Eye (tissue), 1 donor: ENCODE measurements at places on chromosomes 6 and 20.

GRCh38 chr6:33960345-33961313 lies 156.8 kb upstream of the MLN start:
- no peak for DNase-seq

- DNase-seq: no peak
Observed at GRCh38 chr6:34866509-34866908, 21.3 kb downstream of the TAF11 start.

- no peak for DNase-seq
Observed at GRCh38 chr6:141467881-141468280, 664.8 kb upstream of the GJE1 start.

DNA sequence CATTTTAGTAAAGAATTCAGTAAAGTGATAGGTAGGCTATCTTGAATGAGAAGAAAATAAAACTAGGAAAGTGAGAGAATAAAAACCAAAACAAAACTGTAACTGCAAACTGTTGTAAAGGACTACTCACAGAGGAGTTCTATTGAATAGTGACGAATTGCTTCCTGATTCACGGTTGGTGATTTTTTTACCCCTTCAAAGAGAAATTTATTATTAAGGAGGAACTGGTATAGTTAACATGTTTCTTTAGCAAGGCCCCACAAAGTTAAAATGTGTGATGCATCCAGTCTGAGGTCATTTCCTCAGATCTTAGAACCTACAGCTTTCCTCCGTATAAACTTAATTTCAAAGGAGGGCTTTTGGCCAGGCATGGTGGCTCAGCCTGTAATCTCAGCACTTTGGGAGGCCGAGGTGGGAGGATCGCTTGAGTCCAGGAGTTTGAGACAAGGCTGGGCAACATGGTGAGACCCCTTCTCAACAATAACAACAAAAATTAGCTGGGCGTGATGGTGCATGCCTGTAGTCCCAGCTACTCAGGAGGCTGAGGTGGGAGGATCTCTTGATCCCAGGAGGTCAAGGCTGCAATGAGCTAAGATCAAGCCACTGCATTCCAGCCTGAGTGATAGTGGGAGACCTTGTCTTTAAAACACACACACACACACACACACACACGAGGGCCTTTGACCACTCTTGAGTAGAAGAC lies 8.3 kb downstream of the PRDM1 start:
- no peak for DNase-seq

DNA sequence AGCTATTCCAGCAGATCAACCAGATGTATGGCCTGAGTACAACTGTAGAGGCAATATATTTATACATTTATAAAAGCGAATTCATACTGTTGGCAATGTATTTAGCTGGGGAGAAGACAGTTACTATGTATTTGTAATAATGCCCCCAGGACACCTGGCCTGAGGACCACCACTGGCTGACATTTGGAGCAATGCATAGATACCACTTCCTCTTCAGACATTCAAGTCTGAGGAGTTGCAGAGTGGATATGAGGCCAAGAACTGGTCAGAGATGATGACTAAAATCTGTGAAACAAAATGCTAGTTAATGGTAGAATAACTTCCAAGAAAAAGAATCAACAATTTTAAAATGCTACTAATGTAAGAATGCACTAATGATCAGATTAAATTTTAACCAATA lies 462.3 kb downstream of the CDC5L start:
- no peak for DNase-seq

DNA sequence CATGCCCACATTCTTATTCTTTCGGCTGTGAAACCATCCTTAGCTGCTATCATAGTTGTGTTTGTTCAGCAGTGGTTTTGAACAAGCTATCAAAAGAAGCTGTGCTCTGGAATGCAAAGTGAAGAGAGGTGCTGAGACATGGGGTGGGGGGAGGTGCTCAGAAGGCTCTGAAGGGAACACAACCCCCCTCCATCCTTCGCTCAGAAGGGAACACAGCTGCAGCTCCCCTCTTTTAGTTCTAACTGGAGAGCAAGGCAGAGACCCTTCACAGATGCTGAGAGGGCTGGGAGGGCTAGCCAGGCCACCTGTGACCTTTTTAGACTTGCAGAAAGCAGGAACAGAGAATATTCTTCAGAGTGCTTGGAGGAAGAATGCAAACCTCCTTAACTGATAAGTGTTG lies 17.6 kb upstream of the SSTR4 start:
- no peak for DNase-seq

GRCh38 chr20:55097621-55098020 lies 622.2 kb downstream of the DOK5 start:
- no peak for DNase-seq

- peak; percentile 81 for DNase-seq
Observed at GRCh38 chr6:135183532-135184440, 2.7 kb downstream of the MYB start.

DNA sequence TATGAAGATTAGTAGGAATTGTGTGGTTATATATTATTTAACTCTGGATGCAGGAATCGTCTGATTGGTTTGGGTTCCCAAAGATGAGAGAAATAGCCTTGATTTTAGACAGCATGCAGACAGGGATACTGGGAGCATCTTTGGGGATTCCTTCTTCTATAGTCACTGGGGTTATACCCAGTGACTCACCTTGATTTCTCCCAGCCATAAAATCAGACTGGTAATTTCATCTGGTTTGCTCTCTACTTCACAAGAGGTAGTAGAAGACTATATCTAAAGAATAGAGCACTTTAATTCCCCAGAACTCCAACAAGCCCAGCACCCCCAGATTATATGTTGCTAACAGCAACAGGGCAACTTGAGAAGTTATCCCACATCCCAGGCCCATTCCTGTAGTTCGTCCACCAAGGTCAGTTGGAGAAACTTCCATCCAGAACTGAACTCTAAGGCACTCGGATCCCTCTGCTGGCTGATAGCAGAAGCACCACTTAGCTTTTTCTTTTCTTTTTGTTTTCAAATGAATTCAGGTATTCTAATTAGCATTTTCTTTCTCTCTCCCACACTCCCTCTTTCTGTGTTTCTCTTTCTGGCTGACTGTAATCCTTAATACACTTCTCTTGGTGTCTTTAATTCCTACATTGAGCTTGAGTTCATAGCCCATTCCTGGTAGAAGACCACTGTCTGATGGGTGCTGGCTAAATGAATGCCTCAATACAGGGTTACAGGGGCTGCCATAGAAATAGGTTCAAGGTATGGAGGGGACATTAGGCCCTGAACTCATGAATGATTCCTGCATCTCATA lies 20.4 kb upstream of the EFHC1 start:
- DNase-seq: peak; percentile 65

DNA sequence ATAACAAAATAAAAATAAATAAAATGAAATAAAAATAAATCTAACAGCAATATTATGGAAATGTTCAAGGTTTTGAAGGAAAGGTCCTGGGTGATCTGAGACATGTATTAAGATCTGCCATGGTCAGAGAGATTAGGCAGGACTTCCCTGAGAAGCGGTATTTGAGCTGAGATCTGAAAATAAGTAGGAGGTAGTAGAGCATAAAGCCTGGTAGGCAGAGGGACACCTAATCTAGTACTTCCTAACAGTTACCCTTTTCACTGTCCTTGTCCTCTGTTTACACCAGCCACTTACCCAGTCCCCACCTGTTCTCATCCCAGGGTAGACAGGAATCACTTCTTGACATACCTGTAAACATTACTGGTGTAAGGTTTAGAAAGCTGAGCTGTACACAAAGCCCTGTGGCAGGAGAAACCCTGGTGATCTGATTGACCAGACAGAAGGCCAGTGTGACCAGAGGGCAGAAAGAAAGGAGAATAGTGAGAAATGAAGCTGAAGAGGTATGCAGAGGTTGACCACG lies 8.3 kb upstream of the ZNF318 start:
- no peak for DNase-seq

DNA sequence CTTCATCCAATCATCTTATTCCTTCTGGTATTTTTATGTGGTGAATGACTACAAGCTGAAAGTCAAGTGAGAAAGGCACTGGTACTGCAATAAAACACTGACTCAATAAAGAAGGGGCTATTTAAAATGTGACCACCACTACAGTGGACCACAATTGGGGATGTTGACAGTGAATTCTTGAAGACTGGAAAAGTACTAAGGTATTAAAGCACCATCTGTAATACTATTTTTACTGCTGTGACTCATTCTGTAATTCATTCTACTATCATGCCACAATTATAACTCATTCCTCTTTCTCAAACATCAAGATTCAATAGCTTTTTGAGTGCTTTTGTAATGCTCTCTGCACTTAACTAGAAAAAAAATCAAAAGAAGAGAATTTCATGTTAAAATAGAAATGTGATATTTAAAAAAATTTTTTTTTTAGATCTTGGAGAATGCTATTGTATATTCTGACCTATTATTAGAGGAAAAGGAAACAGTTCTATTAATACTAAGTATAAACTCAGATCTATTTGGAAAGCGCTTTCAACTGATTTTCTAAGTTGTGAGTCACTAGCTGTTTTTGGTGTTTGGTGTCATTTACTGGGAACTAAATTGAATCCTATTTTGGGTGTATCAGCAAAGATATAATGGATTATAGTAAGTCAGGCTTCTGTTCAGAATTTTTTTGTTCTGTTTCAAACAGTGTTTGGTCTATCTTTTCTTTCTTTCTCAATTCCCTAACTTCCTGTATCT lies 104.7 kb upstream of the TMEM170B start:
- DNase-seq: no peak

DNA sequence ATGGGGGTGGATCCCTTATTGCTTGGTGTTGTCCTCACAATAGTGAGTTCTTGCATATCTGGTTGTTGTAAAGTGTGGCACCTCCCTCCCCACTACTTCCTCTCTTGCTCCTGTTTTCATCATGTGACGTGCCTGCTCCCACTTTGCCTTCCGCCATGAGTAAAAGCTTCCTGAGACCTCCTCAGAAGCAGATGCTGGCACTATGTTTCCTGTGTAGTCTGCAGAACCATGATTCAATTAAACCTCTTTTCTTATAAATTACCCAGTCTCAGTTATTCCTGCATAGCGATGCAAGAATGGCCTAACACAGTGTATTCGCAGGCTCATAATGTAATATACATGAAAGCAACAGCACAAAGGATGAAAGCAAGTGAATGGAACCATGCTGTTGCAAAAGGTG lies 28.4 kb upstream of the ANKRD60 start:
- DNase-seq: no peak

DNA sequence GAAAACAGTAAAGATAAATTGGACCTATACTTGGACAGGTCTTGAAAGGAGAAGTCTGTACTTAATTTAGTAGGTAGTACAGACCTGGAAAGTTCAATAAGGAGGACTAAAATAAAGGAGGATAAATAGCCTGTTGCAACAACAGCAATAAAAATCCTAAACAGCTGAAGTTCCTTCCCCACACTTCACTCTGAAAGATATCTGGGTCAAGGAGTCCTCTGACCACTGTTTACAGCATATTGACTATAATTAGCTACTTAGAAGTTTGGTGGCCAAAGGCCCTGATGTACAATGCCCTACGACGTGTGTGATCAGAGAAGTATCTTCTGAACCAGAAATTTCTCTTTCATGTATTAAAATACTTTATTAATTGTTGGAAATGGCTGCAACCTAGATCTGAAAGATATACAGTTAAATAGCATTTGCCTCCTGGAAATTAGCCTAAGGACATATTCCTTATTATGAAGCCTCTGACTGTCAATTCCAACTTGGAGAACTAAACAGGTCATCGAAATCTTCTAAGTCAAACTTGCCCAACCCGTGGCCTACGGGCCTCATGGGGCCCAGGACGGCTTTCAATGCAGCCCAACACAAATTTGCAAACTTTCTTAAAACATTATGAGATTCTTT lies 82.8 kb downstream of the KIF13A start:
- no peak for DNase-seq

DNA sequence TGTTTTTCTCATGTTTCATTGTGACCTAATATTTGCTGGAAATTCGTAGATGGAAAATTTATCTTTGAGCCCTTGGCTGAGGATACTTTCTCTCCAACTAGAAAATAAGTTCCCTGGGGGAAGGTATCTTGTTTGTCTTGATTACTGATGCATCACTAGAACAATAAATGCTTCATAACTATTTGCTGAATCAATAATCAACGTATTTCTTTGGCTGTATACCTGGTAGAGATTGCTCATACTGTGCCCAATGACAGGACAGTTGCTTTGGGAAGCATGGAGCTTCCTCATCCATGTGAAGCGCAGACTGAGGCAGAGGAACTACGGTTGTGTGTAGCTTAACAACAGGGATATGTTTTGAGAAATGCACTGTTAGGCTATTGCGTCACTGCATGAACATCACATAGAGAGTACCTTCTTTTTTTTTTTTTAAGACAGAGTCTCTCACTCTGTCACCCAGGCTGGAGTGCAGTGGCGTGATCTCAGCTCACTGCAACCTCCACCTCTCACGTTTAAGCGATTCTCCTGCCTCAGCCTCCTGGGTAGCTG lies 34.2 kb upstream of the RPN2 start:
- no peak for DNase-seq

GRCh38 chr6:40848868-40849514 lies 190.0 kb downstream of the UNC5CL start:
- no peak for DNase-seq

DNA sequence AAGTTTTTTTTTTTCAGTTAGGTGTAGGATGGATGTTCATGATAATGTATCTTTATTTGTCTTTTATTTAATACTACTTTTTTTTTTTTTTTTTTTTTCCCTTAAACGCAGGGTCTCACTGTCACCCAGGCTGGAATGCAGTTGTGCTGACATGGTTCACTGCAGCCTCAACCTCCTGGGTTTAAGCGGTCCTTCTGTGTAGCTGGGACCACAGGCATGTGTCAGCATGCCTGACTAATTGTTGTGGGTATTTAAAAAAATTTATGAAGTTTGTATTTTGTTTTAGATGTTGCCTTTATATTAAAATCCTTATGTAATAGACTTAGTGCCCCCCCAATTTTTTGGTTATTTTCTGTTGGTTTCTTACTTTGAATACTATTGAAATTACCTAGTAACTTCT lies 42.6 kb downstream of the NCOA3 start:
- no peak for DNase-seq

GRCh38 chr20:18506744-18507143 lies 996 bp upstream of the SEC23B start:
- DNase-seq: no peak

GRCh38 chr6:8481727-8482126 lies 46.4 kb upstream of the SLC35B3 start:
- DNase-seq: no peak

GRCh38 chr20:18456600-18456999 lies 10.2 kb downstream of the DZANK1 start:
- no peak for DNase-seq

DNA sequence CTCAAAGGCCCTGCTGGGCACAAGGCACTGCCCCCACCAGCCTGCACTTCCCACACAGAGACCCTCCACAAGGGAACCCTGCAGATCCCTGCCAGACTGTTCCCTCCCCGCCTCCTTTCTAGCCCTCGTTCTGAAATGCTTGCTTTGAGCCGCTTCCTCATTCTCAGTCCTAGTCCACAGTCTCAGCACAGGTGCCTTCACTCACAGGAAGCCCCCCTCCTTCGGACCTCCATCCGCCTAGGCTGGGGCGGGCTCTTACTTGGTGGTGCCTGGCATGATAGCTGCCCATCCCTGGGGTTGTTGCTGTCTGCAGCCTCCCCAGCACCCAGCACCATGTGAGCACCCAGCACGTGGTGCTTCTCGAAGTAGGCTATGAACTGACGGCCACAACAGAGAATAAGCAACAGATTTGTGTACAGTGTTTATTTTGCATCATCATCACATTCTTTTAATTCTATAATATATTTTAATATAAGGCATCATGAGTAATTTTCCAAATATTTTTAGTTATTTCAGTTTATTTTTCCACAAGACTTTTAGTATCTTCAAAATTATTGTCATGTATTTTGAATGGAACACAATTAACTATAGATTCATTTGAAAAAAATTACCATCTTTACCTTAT lies 12.3 kb downstream of the CST5 start:
- no peak for DNase-seq
